ENCODE measurements at places on chromosomes 16 and 17.

- DNase-seq, result no peak
These were observed 28.2 kb downstream of the ADAMTS18 start for GRCh38 chr16:77406680-77407079.

DNA sequence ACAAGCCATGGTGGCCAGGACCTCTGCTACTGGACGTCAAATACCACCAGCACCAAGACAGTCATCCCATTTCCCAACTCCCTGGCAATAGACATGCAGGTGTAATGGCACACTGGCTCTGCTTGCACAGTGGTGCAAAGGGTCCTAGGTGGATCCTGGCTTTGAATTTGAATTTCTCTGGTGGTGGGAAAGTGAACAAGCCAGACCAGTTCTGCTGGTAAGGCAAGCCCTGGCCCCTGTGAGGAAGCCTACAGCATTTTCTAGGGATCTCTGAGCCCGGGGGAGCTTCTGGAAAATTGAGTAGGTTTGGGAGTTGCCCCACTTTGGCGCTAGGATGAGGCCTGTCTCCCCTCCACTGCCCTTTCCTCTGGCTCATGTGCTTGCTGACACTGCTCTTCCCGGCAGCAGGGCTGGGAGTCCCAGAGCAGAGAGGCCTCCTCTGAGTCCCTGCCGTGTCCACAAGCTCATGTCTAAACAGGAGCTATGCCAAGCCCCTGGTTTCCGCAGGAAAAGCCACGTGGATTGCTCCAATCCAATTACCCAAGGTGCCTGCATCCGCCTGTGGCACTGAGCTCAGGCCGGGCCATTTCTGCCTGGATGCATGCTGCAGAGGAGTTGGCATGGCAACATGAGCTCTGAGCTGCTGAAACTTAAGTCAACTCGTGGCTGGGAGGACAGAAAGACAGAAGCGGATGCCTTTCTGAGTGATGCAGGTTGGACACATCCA, 67.0 kb downstream of the PRMT7 start:
- no peak for DNase-seq

GRCh38 chr17:4645642-4646041, 4.2 kb upstream of the ALOX15 start:
- DNase-seq, result no peak

DNA sequence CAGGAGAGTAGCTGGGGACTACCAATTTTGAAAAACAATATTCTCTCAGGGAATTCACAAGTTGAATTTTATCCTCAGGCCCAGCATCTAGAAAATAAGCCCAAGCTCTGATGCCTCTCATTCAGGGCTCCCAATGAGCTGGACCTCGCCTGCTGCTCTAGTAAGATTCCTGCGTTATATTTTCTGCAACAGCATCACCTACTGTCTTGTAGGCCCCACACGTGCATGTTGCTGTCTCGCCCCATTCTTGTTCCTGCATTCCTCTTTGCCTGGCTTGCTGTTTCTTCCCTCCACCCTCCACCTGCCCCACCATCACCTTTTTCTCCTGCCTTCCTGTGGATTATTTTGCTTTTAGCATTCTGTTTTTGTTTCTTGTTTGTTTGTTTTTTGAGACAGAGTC, 8.3 kb upstream of the ST6GALNAC2 start:
- no peak for DNase-seq

All from AML-193 (cell line).